ENCODE measurements at places on chromosomes 7 and 10.

DNA sequence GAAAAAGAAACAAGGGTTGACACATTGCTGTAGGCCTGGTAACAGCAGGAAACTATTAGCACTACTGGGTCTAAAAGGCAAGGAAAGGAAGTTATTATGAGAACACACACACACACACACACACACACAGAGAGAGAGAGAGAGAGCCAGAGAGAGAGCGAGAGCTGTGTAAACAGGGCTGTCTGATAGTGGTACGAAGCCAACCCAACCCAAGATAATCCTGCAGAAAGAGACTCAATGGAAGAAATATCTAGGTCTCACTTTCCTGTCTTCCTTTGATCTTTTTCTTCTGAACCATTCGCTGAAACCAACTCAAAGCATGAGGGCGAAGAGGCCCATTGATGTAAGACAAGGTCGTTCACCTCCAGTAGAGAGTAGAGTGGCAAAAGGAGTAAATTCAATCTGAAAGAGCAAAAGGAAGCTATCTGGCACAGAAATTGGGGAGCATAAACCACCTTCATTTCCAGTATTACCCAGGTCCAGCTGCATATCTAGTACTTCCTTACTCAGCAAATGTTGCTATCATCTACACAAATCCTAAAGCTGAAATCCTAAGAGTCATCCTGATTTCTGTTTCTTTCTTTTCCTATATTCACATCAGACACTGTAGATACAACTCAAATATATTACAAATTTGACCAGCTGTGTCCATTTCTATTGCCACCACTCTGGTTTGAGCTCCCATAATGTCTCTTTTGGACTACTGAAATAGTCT lies 110.2 kb downstream of the TMEM26 start:
- no peak for DNase-seq

DNA sequence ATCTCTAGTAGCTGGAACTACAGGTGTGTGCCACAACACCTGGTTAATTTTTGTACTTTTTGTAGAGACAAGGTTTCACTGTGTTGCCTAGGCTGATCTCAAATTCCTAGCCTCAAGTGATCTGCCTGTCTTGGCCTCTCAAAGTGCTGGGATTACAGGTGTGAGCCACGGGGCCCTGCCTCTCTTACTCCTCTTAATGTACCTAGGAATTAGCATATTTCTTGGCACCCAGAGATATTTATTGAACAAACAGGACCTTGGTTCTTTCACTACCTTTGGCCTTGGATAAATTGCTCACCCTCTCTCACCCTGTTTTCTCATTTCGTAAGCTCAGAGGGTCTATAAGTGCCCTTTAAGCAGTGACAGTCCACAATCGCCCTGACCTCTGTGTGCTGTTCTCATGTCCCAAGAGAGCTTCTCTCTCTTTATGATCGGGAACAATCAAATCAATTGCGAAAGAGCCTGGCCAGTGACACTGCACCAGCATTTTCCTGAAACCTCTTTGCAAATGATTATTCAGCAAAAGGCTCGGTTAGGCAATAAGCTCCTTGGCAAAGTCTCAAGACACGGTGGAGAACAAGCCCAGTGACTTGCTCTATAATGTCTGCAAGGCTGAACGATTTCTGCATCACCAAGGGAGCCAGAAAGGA lies 117.7 kb downstream of the APBB1IP start:
- peak; percentile 34 for DNase-seq

DNA sequence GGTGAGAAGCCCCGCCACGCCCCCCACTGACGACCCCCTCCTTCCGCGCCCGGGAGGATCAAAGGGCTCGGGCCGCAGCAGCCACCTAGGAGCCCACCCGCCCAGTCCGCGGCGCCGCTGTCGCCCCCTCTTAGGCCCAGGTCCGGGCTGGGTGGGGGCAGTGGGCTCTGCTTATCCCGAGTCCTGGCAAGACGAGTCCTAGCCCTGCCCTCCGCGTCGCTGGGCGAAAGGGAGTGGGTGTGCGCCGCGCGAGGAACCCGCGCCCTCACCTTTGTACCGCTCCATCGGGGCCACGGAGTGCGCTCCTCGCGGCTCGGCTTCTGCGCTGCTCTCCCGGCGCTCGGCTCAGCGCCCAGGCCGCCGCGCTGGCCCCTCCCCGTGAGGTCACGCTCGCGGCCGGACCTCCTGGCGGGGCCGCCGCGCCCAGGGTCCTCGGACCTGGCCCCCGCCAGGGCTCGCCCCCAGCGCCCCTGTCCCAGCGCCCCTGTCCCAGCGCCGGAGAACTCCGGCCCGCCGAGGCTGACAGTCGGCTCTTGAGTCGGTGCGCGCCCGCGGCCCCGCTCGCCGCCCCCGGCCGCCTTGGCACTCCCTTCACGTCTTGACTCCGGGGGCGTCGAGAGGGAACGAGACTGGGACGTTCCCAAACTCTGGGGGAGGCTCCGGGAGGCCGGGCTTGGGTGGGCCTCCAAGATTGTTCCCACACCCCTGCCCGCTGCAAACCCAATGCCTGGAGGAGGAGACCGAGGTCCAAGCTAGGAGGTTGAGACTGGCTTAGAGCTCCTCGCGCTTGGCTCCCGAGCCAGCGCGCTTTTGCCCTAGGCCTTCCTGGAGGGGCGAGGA lies at the start of gene AFAP1L2:
AFAP1L2 (minus strand) TSS at position 332 of the 840 bp plus-strand sequence; CDS start at position 285, 47 bp downstream.
- no peak for DNase-seq

DNA sequence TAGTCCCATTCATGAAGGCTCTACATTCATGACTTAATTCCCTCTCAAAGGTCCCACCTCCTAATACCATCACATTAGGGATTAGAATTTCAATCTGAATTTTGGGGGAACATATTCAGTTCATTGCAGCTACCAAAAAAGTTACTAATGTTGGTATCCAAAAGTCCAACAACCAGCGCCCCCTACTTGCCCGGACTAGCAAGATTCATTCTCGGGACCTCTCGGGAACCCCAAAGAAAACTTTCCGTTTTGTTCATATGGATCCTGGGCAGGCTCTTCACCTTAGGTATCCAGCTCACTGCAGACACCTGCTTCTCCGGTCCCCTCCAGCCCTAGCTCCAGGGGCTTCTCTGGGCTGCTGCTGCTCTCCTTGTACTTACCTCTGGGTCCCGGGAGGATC lies 8.9 kb upstream of the GRK5 start:
- DNase-seq, result peak; percentile 37

GRCh38 chr10:104300002-104300735 lies 31.2 kb downstream of the GSTO2 start:
- no peak for DNase-seq

DNA sequence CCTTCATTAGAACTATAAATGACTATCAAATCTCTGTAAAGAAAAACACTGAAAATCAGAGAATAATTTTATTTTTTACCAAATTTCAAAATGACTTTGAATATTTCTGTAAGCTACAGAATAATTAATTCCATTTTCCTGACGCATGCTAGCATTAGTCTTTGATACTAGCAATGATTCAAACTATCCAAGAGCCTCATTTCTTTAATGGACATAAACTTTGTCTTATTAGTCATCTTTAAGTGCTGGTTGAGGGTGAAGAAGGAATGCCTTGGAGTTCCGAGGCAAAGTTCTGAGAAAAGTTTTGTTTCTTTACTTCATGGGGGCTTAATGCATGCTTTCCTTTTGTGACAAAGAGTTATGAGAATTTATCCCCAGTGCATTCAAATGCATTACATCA lies 137.3 kb downstream of the AGMO start:
- DNase-seq, result no peak

- DNase-seq, result no peak
Measured at GRCh38 chr7:38211486-38211885, 33.4 kb downstream of the STARD3NL start.

DNA sequence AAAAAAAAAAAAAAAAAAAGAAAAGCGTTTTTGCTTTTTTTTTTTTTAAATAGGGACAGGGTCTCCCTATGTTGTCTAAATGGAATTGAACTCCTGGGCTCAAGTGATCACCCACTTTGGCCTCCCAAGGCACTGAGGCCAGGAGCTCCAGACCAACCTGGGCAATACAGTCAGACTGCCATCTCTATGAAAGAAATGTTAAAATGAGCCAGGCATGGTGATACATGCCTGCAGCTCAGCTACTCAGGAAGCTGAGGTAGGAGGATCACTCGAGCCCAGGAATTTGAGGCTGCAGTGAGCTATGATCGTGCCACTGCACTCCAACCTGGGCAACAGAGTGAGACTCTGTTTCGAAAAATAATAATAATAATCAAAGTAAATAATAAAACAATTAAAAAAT lies 16.5 kb upstream of the LMTK2 start:
- no peak for DNase-seq

DNA sequence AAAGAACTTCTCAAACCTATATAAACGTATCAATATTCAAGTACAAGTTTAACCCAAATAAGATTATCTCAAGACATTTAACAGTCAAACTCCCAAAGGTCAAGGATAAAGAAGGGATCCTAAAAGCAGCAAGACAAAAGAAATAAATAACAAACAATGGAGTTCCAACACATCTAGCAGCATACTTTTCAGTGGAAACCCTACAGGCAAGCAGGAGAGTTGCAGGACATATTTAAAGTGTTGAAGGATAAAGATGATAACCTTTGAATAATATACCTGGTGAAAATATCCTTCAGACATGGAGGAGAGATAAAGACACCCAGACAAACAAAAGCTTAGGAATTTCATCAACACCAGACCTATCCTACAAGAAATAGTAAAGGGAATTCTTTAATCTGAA lies 82.8 kb downstream of the TES start:
- DNase-seq, result no peak

DNA sequence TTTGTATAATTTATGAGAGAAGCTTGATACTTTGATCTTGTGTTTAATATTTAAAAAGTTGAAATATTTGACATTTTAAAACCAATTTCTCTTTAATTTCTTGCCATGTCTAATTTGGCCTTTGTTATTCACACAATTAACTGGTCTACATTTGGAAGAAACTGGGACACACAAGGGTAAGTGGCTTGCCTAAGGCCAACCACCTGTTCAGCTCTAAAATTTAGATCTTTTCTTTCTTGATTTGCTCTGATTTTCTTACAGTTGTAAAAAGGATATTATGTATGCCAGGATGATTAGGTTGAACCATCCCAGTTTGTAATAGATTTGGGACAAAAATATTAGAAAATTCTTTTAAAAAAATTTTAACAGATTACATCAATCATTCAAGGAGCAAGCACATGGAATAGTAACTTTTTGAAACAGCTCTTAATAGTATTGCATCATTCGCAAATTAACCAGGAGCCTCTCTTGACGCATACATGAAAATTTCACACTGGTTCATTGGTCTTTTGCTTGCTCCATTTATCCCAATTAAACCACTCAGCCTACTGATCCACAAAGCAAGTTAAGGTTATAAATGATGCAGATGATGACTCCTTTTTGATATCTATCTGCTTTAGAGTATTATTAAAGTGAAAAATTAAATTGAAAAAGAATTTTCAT lies 222.4 kb upstream of the SLC26A5 start:
- DNase-seq, result no peak

DNA sequence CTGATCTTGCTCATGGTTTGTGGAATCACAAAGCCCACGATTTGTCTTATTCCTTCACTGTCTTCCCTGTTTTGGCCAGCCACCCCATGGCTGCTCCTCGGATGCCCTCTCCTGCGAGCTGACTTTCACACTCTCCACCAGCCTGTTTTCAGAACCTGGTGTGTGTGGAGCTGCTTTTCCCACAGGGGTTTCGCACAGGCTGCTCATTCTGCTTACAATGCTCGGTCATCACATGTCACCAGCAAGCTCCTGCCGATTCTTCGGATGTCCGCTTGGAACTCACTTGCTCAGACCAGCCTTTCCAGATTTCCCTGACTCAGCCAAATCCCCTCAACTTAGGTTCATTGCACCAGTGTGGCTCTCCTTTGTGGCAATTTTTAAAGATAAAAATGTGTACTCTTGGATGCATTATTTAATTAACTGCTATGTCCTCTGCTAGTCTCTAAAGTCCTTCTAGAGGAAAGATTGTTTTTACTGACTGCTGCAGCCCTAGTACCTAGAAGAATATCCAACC lies 1018.6 kb upstream of the LRRTM3 start:
- DNase-seq, result no peak

- no peak for DNase-seq
Measured at GRCh38 chr7:80277434-80278427, 143.1 kb downstream of the GNAI1 start.

GRCh38 chr10:67804395-67804678 lies 33.7 kb downstream of the DNAJC12 start:
- no peak for DNase-seq

- DNase-seq, result no peak
Measured at GRCh38 chr10:131231965-131232541, 79.5 kb downstream of the TCERG1L start.

DNA sequence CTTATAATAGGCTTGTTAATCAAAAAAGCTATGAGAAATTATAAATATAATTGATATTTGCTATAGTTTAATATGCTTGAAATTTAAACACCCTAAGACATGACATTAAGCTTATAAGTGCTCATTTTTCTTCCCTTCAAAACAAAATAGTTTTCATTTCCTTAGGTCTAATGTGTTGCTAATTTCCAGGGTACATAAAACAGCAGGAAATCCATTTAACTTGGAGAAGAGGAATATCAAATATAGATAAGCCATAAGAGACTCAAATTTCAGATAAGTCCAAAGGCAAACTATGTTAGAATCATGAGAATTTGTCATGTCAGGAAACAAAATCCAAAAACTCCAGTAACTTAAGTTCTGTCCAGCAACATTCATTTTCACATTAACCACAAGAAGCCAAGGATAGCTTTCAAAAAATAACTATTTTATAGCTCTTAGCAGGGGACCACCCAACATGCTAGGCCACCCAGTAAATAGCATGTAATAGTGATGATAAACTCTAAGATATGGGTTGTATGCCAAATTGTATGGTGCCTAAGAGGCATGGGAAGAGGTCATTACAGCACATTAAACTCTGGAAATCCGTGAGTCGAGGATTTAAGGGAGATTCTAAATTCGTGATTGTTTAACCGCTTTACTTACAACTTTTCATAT lies 298.1 kb downstream of the CRPPA start:
- no peak for DNase-seq

DNA sequence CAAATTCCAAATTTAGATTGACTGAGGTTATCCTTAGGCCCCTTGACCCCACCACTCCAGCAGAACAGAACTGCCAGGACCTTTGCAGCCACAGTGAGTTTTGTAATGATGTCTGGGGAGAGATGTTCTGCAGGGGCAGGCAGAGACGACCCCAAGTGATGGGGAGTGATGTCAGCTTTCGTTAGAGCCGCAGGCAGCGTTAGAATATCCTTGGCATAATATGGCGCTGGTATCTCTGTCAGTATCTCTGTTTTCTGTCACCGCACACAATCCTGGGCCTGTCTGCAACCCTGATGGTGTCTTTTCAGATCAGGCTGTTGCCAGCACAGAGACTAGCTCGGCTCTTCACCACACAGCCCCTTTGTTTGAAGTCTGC lies 1083.6 kb downstream of the KCNMA1 start:
- no peak for DNase-seq

DNA sequence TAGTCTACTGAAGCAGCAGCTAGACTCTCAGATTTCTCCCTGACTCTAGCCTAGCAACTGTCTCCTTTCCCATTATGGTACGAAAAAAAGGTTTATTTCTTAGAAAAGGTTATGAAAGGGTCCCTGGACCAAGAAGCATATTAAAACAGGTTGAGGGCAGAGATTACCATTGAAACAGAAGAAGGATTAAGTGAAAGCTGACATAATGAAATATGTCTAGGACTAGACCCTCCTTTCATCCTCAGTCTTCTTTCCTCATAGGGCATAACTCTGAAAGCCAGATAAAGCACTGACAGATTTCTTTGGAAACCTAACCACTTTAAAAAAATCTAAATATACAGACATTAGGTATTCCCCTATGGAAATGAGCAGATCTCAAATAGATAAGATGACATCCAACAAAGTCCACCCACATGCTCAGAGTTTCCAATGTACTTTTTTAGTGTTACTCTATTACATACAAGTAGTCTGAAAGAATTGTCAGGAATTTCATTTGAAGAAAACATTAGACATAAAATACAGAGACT lies 58.6 kb downstream of the JMJD1C start:
- no peak for DNase-seq

- DNase-seq, result no peak
Measured at GRCh38 chr10:127736222-127736914, 617 bp upstream of the FOXI2 start.
